ENCODE measurements at places on chromosomes 2 and 18.

DNA sequence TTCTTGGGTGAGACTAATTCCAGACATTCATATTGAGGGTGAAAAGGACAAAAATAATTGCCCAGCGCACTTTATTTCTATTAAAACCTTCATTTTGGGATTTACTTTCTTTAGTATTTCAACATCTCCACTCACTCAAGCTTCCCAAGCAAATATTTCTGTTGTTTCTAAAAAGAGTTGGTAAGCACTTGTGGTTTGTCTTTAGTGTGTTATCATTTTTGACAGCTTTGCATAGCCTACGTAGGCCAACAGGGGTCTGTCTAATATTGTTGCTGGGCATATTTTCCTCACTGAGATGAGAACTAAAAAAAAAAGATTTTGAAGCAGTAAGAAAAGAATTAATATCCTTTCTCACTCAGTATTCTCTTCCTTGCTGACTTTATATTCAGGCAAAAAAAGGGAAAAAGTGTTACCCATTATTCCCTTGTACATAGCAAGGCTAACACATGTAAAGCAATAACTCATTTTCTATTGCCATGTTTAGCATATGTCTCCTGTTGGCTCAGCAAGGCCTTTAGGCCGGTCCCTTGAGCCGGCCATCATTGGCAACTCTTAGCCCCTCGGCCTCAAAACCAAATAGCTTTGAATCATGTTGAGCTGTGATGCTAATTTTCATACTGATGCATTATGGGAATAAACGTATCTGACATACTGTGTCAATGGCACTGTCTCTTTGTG is 494.2 kb downstream of the ARHGAP15 start:
- DNase-seq = no peak

DNA sequence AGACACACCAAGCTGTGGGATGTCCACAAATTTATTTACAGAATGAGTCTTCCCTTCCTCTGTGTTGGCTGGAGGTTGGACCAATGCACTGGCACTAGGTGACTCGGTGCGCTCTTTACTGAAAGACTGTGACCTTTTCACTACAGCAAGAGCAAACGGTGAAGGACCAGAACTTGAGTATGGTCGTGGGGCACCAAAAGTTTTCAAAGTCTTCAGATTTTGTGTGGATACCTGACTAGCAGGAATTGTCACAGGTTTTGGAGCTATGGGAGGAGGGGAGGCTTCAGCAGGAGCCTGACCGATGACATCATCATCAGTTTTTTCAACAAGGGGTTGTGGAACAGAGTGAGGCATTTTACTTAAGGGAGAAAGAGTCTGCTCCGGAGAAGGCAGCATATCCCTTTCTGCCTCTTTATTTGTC is 73.0 kb upstream of the GRB14 start:
- no peak for DNase-seq

DNA sequence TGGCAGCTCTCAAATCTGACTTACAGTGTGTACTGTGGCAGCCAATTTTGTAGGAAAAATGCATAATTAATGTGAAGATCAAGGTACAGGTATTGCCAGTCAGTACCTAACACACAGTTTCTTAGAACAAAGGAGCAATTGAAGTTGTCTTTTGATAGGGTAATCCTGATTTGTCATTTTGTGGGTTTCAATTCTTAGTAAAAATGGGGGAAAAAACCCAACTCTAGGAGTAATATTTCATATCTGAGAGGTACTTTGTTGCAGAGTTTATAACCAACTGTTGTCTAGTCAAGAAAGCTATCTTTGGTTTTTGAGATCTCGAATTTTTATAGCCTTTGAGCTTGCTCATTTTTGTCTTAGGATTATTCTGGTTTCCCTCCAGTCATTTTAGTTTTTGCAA is 16.1 kb downstream of the SPATS2L start:
- no peak for DNase-seq

DNA sequence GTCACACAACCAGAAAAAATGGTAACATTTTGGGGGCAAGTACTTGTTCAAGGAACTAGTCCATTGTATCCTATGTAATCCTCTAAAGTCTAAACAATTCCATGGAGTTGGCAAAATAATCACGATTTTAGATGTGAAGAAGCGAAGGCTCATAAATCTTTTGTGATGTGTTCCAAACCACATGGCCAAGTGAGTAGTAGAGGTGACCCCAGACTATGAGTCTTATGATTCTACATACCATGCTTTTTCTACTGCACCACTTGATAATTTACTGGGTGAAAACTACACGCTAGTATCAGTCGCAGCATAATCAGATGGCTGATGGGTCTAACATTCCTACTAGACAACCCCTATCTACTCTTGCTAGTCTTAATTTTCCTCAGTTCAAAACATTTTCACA is 371.4 kb downstream of the OSR1 start:
- DNase-seq = no peak

DNA sequence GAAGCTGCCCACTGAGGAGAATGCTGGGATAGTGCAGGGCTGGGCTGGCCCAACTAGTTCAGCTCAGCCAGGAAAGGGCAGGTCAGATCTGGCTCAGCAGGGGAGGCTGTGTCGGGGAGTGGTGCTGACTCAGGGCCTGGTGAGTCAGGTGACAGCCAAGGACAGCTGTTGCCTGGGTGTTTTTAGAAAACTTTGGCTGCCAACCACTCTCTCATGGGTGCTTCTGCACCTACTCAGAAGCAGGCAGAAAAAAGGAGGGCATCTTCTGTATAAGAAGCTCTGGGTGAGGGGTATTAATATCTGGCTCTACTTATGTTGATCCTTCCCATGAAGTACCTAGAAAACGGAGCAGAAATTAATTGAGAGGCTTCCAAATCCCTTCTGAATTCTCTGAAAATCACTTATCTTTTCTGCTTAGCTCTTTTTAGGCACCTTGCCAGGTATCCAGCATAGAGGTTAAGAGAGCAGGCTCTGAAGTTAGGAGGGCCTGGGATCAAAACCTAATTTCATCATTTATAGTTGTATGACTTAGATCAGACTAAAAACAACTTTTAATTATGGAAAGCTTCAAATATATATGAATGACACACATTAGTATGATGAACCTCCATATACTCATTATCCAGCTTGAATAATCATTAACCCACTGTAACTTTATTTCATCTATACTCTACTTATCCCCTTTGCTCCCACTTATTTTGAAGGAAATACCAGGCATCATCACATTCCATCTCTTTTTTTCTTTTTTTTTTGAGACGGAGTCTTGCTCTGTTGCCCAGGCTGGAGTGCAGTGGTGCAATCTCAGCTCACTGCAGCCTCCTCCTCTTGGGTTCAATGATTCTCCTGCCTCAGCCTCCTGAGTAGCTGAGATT is 15.5 kb upstream of the RAB10 start:
- no peak for DNase-seq

- DNase-seq = no peak
Measured at GRCh38 chr18:21064347-21064746, 47.3 kb downstream of the ROCK1 start.

All from activated CD4-positive, alpha-beta T cell treated with anti-CD3 and anti-CD28 coated beads, Interleukin-2, amount 50 U/mL, for 24 hours (primary cell).